ENCODE measurements at places on chromosomes 4 and X.

DNA sequence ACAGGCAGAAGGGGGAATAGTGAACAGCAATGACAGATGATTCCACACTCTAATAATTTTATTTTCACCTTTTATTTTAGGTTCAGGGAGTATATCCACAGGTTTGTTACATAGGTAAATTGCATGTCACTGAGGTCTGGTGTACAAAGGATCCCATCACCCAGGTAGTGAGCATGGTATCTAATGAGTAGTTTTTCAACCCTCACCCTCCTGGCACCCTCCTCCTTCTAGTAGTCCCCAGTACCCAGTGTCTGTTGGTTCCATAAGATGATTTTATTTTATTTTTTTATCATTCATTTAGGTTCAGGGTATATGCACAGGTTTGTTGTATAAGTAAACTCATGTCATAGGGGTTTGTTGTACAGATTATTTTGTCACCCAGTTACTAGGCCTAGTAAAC lies 58.6 kb upstream of the UGT8 start:
- no peak for DNase-seq

DNA sequence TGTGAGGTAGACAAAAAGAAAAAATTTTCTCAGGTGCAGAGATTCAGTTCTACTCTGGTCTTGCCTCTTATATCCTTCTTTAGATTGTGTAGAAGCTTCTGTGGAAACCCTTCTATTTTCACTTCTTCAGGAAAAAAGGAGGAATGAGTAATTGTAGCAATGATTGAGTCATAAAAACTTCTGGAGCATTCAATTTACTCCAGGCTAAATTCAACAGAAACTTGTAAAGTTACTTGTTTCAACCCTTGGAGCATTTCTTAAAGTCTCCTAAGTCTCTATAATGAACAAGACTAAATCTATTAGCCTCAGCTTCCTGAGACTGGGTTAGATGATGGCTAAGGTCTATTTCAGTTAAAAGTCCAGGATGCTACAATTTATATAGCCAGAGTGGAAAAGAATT lies 29.9 kb downstream of the BOD1L1 start:
- DNase-seq = no peak

GRCh38 chr4:9979101-9979701 lies 42.1 kb downstream of the SLC2A9 start:
- no peak for DNase-seq

- DNase-seq = no peak
Measured at GRCh38 chr4:107570952-107571351, 149.1 kb downstream of the PAPSS1 start.

GRCh38 chrX:155896512-155896911 lies 15.4 kb downstream of the VAMP7 start:
- no peak for DNase-seq

- peak; percentile 75 for DNase-seq
Measured at GRCh38 chrX:21374163-21374993, at the start of gene CNKSR2. Gene CNKSR2 (plus strand): TSS chrX:21374418. CDS start chrX:21374898, 480 bp downstream.

GRCh38 chr4:27018076-27018475 lies 157.4 kb downstream of the STIM2 start:
- DNase-seq = no peak

DNA sequence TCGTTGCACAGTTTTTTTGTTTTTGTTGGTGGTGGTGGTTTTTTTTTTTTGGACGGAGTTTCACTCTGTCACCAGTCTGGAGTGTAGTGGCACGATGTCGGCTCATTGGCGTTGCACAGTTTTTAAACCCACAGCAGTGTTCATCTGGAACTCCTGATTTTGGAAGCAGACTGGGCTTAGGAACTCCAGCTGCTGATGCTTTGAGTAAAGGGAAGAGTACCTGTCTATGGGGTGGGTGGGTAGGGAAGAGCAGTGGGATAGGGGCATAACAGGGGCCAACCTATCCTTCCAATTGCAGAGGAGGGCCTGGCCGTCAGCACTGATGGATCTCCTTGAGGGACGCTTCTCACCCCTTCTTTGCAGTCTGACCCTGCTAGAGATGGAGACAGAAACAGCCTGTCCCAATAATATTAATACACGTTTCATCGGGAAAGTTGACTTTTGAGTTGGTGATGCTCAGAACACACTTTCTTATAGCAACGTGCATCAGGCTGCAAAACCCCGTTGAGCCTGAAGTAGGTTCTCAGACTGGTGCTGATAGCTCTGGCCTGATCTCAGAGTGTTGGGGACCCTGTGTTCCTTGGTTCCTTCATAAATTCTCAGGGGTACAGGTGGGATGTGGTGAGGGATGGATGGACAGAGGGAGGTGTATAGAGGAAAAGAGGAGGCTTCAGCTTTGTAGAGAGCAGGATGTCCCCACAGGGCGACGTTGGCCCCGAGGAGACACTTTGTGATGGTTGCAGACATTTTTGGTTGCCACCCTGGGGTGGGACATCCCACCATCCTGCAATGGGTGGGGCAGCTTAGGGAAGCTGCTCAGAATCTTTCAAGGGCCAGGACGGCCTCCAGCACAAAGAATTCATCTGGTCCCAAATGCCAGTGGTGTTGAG lies 2.3 kb downstream of the CD99 start:
- no peak for DNase-seq

DNA sequence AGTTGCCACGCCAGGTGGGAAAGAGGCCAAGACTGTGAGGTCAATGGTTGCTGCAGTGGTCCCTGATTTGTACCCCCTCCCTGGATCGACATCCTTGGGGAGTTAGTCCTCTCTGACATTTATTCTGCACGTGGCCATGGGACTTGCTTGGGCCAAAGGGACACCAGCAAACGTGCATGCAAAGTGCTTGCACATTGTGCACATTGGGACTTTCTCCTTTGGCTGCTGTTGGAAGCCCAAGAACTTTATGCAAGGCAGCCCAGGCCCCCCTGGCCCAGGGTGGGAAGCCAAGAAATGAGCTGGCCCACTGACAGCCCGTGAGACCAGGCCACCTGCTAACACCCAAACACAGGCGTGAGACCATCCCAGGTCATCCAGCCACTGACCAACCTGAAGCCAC lies 38.1 kb downstream of the SLC2A9 start:
- DNase-seq = no peak

All from NCI-H1105 (cell line).